ENCODE measurements at places on chromosomes 5 and 9.

DNA sequence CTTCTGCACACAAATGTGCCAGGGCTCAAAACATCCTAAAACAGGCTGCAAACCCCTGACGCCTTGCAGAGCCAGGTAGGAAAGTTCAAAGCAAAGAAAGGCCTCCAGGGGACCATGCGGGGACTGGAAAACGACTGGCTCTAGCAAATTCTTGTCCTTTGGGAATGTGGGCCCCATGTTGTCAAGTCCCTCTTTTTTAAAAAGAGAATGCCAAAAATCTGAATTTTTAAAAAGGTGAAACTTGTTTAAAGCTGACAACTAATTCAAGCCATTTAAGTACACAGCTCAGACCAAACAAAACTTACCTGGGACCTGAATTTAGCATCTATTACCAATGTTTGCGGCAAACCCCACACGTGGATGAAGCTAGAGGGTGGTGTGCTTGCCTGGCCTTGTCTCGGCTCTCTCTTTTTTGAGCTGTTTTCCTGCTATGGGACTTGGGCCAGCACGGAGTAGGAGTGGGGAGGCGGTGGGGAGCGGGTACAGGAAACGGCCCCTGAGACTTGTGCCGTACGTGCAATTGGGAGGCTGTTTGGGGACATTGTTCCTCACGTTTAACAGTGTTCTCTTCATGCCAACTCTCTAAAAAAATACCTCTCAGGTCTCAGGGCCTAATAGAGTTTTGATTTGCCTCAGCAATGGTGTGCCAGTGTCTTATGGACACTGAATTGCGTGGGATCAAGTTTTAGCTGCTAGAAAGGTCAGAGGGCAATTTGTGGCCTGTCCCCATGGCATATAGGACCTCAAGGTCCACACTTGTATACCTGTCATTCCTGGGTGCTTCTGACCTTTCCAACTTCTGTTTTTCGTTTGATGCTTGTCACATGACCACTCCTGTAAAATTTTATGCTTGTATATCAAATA, 15.1 kb upstream of the PHF19 start:
- DNase-seq, result no peak

- DNase-seq, result no peak
These were observed 475.9 kb downstream of the TLE1 start for GRCh38 chr9:81213456-81213855.

GRCh38 chr9:108191065-108191464, 664.7 kb downstream of the ACTL7B start:
- DNase-seq, result no peak

- DNase-seq, result no peak
These were observed 205.2 kb upstream of the ADCY2 start for GRCh38 chr5:7190712-7191250.

GRCh38 chr5:37808945-37809344, 30.9 kb downstream of the GDNF start:
- DNase-seq, result no peak

GRCh38 chr9:134995792-134996120, 78.0 kb upstream of the FCN1 start:
- DNase-seq, result no peak
